ENCODE measurements at places on chromosomes 7 and 10.

DNA sequence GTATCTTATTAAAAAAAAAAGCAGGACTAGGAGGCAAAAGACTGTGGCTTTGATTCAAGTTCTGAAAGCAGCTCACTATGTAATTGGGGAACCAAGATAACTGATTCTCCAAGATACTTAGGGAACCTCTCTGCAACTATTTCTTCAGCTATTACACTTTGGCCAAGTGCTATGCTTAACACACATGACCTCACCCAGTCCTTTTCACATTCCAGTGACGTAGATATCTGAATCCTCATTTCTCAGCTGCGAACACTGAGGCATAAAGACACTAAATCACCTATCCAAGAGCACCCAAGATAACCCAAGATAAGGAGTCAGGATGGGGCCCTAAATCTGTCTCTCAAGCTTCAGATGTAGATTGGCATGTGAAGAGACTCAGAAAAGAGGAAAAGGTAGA, 133.6 kb downstream of the GLI3 start:
- DNase-seq, result no peak

- DNase-seq, result no peak
Observed at GRCh38 chr10:110822035-110822711, 49.6 kb upstream of the PDCD4 start.

DNA sequence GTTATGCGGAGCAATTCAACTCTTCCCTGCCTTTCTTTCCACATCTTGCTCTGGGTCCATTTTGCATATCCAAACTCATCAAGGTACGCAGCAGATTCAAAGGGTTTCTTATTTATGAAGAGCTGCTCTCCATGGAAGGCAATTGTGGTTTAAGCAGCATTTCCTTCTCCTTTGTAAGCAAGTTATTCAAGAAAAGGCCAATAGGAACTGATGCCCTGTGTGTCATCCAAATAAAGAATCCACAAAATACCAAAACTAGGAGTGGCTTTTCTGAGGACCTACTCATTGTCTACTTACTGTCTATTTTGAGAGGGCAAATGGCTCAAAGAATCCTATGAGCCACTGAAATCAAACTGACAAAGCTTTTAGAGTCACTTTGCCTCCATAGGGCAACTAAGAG, 253.1 kb downstream of the PTEN start:
- no peak for DNase-seq

DNA sequence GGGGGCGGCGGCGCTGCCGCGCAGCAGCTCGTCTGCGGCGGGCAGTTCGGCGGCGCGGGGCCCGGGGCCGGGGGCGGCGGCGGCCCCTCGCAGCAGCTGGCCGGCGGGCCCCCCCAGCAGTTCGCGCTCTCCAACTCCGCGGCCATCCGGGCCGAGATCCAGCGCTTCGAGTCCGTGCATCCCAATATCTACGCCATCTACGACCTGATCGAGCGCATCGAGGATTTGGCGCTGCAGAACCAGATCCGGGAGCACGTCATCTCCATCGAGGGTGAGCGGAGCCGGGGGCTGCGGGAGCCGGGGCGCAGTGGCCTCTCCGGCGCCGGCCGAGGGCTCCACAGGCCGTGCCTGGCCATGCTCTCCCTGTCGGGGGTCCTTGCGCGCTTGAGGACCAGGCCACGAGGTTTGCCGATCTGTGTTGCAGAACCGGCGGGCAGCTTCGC, 548 bp downstream of the AGAP3 start:
- DNase-seq, result no peak

DNA sequence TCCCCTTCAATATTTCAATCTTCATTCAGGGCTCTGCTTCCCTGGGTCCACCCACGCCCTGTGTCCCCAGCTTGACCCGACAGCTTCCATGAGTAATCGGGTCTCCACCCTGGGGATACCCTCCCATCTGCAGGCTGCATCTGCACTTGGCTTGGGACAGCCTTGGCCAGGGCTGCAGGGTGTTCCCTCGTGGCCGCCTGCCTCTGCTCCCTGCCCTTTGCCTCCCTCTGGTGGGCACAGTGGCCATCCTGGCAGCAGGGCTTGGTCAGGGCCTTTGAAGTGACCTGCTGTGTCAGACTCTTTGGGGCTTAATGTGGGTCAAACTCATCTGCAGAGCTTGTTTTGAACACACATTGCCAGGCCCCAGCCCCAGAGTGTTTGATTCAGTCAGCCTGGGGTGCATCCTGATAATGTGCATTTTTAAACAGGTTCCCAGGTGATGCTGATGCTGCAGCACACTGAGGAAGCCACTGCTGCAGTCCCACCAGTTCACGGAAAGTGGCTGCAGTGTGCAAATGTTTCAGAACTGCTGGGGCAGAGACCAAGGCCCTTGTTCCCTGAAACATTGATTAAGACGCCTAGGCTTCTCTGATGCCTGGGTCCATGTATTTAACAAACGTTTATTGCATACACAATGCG, 80.7 kb upstream of the SEC61G start:
- no peak for DNase-seq

Data from memory B cell (primary cell).